ENCODE measurements at places on chromosomes 11 and 22.
A peak's percentile ranks its signal among the peaks of the same experiment; 100 is the strongest.

GRCh38 chr11:26930518-26931247 is 63.2 kb upstream of the FIBIN start:
- DNase-seq = no peak

DNA sequence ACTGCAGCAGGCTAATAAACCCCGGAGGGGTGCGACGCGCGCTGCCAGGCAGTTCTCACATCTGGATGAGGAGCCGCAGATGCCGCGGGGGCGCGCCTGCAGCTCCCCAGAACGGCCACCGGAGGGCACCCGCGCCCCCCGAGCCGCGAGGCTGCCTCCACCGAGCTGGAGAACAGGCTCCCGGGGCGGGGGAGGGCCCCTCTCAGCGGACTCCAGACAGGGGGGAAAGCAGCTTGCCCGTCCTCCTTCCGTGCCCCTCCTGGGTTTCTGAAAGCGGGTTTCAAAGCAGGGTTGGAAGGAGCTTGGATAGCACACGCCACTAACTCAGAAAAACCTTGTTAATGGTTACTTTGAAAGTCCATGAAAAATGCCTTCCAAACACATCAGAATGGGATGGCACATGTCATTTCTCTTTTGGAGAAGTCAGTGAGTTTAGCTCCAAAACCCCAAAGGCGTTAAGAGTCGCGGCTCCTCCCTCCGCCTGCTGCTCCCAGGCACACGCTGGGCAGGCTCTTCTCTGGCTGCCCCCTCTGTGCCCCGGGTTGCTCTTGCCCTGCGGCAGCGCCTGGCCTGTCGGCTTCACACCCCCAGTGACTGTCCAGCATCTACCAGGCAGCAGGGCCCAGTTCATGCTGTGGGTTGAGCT is 317.8 kb downstream of the NTM start:
- peak; percentile 19 for DNase-seq

- no peak for DNase-seq
Observed at GRCh38 chr11:102447193-102447592, 5.4 kb downstream of the TMEM123 start.

DNA sequence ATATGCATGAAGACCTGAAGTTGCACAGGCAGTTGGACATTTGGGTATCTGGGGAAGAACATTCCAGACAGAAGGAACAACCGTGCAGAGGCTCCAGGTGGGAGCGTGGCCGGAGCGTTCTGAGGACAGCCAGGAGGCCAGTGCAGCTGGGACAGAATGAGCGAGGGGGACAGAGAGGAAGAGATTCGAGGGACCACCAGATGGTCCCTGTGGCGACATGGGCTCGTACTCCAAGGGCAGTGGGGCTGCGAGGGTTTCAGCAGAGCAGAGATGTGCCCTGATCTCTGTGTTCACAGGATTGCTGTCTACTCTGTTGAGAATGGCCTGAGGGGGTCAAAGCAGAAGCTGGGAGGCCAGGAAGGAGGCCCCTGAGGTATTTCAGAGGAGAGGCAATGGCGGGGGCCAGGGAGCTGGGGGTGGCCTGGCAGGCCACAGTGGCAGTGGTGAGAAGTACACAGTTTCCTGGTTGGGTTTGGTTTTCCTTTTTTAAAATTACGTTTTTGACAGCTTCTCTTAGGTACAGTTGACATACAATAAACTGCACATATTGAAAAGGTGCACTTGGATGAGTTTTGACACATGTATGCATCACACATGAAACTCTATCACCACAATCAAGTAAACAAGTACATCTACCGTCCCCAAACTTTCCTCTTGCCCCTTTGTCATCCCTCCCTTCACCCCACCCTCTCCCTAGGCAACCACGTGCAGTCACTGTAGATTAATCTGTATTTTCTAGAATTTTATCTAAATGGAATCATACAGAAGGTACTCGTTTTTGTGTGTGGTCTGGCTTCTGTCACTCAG is 24.8 kb upstream of the SOX10 start:
- DNase-seq = no peak

GRCh38 chr22:19721330-19722177 is 1.8 kb upstream of the GP1BB start:
- no peak for DNase-seq

DNA sequence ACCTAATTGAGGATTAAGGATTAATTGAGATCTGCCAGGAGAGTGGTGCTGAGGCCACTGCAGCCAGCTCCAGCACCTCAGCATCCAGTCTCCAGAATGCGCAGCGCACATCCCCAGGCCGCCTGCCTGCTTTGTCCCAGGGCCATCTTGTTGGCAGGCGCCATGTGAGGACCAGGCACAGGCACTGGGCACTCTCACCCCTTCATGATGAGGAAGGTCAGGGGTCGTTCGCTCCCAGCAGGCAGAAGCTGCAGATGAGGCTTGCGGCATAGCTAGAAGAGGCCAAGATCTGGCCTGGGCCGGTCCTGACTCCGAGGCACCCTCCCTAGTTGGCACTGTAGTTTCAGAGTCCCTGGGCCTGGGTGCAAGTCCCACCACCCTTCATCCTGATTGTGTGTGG is 6.4 kb downstream of the CABP2 start:
- no peak for DNase-seq

GRCh38 chr11:65918211-65919140 is at the start of gene C11orf68:
C11orf68 (minus strand) TSS chr11:65919062; CDS start chr11:65919031, 31 bp downstream.
- DNase-seq = no peak

DNA sequence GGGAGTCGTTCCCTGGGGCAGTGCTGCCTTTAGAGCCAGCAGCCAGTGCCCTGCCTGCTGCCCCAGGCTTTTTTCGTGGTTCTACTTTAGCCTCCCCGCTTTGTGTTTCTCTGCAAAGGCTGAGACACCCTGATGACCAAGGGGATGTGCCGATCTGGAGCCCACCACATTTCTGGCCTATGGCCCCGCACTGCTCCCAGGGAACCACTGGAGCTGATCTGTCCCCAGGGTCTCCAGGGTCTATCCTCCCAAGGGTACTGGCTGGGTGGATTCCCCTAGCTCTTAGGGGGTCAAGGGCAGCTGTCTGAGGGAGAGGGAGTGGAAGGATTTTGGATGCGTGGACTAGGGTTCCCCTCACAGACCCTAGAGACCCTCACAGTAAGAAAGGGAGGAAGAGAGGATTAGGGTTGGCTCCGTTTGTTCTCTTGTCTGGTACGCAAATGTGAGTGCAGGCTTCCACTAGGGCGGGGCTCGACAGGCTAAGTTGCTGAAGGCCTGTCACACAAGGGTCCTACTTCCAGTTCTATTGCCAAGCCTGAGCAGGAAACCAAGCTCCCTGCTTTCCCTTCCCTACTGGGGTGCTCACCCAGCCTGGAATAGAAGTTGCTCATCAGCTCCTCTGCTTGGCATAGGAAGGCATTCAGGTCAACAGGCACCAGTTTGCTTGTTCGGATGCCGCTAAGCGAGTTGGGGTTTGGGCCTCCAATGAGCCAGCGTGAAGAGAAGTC is 19.3 kb downstream of the TREH start:
- no peak for DNase-seq

- no peak for DNase-seq
Observed at GRCh38 chr11:32122200-32122599, 31.3 kb downstream of the RCN1 start.

GRCh38 chr22:44935724-44936123 is 74.1 kb downstream of the PHF21B start:
- DNase-seq = no peak

GRCh38 chr11:64299847-64300648 is at the start of gene CATSPERZ:
CATSPERZ (plus strand) TSS chr11:64300358; CDS start chr11:64300411, 53 bp downstream.
- DNase-seq = no peak

GRCh38 chr22:49317369-49317768 is 510.3 kb downstream of the BRD1 start:
- DNase-seq = no peak

- DNase-seq = no peak
Observed at GRCh38 chr11:64660205-64660604, 62.8 kb downstream of the NRXN2 start.

- no peak for DNase-seq
Observed at GRCh38 chr11:18615628-18616392, 16.2 kb downstream of the MISFA start.

GRCh38 chr11:134524896-134525845 is 113.1 kb upstream of the B3GAT1 start:
- DNase-seq = no peak

- DNase-seq = no peak
Observed at GRCh38 chr11:35424157-35424940, 5.0 kb upstream of the SLC1A2 start.

GRCh38 chr22:22388494-22388893 is 120.0 kb downstream of the ZNF280B start:
- DNase-seq = no peak
